ENCODE measurements at places on chromosomes 12 and 14. TPM values are rescaled to one million over a fixed set of nuclear protein-coding genes. Genes with fewer than 3 reads are reported as not detected.
A peak's percentile ranks its signal among the peaks of the same experiment; 100 is the strongest.

The GPD1 gene
- 2.7 TPM for polyA plus RNA-seq

The TAS2R46 gene
- not detected for polyA plus RNA-seq

The NDRG2 gene
- 399 TPM for polyA plus RNA-seq

The GPRC5D gene
- polyA plus RNA-seq: 0.17 TPM

The SYCP3 gene
- polyA plus RNA-seq: not detected

The TEX22 gene
- 0.20 TPM for polyA plus RNA-seq

DNA sequence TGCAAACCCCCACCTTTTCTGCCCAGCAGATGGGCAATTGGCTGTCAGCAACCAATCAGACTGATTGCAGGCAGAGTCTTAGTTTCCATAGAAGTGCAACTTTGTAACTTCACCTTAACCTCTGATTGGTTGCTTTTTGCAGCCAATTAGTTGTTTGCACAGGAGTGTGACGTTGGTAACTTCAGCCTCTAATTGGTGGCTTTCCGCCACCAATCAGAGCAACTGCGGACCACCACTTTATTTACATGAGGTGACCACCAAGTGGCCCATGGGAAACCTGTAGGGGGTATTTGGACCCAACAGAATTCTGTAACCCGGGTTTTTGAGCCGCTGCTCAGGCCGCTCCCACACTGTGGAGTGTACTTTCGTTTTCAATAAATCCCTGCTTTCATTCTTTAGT lies 32.3 kb downstream of the CDKN1B start:
- H3K4me1 ChIP-seq: no peaks in the 10 kb centered on the region
- H3K36me3 ChIP-seq: no peaks in the 10 kb centered on the region
- DNase-seq: no peak
- H3K27ac ChIP-seq: no peak overlapping the region
- H3K4me3 ChIP-seq: peak overlapping the region; percentile 12
- no peaks in the 10 kb centered on the region for H3K27me3 ChIP-seq

Data from adrenal gland (tissue), 19 donors.